Aortic smooth muscle cell (primary cell): ENCODE measurements at places on chromosomes 3 and 15. TPM values are rescaled to one million over a fixed set of nuclear protein-coding genes. Genes with fewer than 3 reads are reported as not detected.

The P3H2 gene
- total RNA-seq, result 1.1 and 1.7 TPM in 2 replicates

The IRAK2 gene
- 7.2 and 8.3 TPM in 2 replicates for total RNA-seq

The TRIM42 gene
- not detected in 2 replicates for total RNA-seq

The PIGZ gene
- total RNA-seq, result 3.1 and 5.4 TPM in 2 replicates

The LRRC34 gene
- 3.4 and 3.8 TPM in 2 replicates for total RNA-seq

The MYH15 gene
- 0.06 and 0.26 TPM in 2 replicates for total RNA-seq

The GOLGA6B gene
- total RNA-seq, result not detected in 2 replicates

The COL8A1 gene
- 7.2 and 34.6 TPM in 2 replicates for total RNA-seq

The C2CD4A gene
- total RNA-seq, result 0.06 and 0.26 TPM in 2 replicates

The SPATA16 gene
- not detected in 2 replicates for total RNA-seq

The COL6A5 gene
- total RNA-seq, result not detected in 2 replicates

The PLCB2 gene
- total RNA-seq, result 0.19 and 0.53 TPM in 2 replicates

The CELF6 gene
- total RNA-seq, result 0.13 and 0.25 TPM in 2 replicates

The TFG gene
- total RNA-seq, result 71.9 and 72.6 TPM in 2 replicates

The TBC1D5 gene
- 107 and 108 TPM in 2 replicates for total RNA-seq

The TRPM1 gene
- not detected in 2 replicates for total RNA-seq

The ANKRD63 gene
- not detected in 2 replicates for total RNA-seq

The ZNF620 gene
- total RNA-seq, result 2.4 and 2.7 TPM in 2 replicates

The MEGF11 gene
- not detected in 2 replicates for total RNA-seq

The SAMMSON gene
- total RNA-seq, result not detected in 2 replicates

The ARGFX gene
- total RNA-seq, result not detected in 2 replicates

The PARP14 gene
- total RNA-seq, result 49.3 and 64.0 TPM in 2 replicates

The KNG1 gene
- total RNA-seq, result not detected in 2 replicates

The HRH1 gene
- 13.9 and 15.3 TPM in 2 replicates for total RNA-seq

The NR2E3 gene
- total RNA-seq, result 0.06 and 0.13 TPM in 2 replicates

The CHCHD4 gene
- total RNA-seq, result 11.4 and 11.8 TPM in 2 replicates

The MAGI1 gene
- 10.6 and 11.0 TPM in 2 replicates for total RNA-seq

The TOMM70 gene
- 45.8 and 50.1 TPM in 2 replicates for total RNA-seq

The DGKG gene
- total RNA-seq, result 0.81 and 0.92 TPM in 2 replicates

The CCDC39 gene
- under 0.01 and 0.12 TPM in 2 replicates for total RNA-seq

The SLC22A14 gene
- 0.12 and 0.13 TPM in 2 replicates for total RNA-seq

The LIPH gene
- total RNA-seq, result 0.87 and 2.0 TPM in 2 replicates

The RNF123 gene
- 20.6 and 24.4 TPM in 2 replicates for total RNA-seq

The CKMT1B gene
- not detected in 2 replicates for total RNA-seq

The AQP9 gene
- not detected in 2 replicates for total RNA-seq
